ENCODE measurements at places on chromosomes 2 and 18. TPM values are rescaled to one million over a fixed set of nuclear protein-coding genes. Genes with fewer than 3 reads are reported as not detected.

- no peak for DNase-seq
These were observed 463 bp downstream of the PPP1CB start for GRCh38 chr2:28751956-28752630.

- DNase-seq = no peak
These were observed 24.6 kb downstream of the FECH start for GRCh38 chr18:57561728-57562423.

GRCh38 chr2:107807988-107808387, 18.7 kb upstream of the RGPD4 start:
- DNase-seq = no peak

DNA sequence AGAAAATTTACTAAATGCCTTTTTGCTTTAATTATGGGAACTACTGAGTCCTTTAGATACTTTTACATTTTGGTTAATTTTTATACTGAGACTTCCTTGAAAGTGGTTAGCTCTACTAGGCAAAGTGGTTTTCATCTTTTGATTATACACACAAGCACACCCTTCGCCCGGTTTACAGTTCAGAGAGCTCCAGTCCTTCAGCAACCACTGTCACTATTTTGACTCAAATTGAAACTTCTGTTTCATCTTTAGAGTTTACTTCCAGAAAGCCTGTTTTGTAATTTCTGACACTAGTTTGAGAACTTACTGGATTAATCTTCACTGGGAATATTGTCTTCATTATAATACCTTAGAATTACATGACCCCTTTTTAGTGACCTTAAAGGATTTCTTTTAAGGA, 140.3 kb upstream of the FOSL2 start:
- DNase-seq = no peak

The CRACDL gene
- total RNA-seq = 1.7 TPM

The IL1RN gene
- total RNA-seq = not detected

Data from mesothelial cell of epicardium (in vitro differentiated cells).